ENCODE measurements at places on chromosomes 7 and 10.

GRCh38 chr10:132483394-132483793, 54.2 kb upstream of the INPP5A start:
- DNase-seq: no peak

GRCh38 chr10:128485701-128486235, 359.5 kb upstream of the MKI67 start:
- DNase-seq: no peak

- peak; percentile 85 for DNase-seq
Observed at GRCh38 chr10:42864575-42864974, 82.0 kb downstream of the BMS1 start.

- DNase-seq: no peak
Observed at GRCh38 chr7:37659971-37660565, 23.5 kb upstream of the GPR141 start.

GRCh38 chr10:101570428-101571270, 17.4 kb downstream of the POLL start:
- peak; percentile 71 for DNase-seq

GRCh38 chr10:27373566-27374160, 130.4 kb upstream of the RAB18 start:
- no peak for DNase-seq

- DNase-seq: no peak
Observed at GRCh38 chr7:5408777-5409176, 14.9 kb downstream of the TNRC18 start.

DNA sequence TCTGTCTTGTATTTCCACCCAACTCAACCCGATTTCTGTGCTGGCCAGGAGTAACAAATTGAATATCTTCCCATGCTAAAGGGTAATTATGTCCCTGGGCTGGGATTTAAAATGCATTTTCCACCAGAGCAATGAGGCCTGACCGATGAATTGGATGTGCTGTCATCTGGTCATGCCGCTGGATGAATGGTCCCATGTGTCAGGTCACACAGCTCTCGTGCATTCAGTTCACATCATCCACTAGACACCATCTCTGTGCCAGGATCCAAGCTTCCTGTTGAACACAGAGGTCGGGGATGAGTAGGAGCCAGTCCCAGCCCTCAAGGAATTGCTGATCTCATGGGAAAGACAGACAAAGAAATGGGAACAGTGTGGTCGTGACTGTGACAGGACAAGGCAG, 200.8 kb downstream of the ADRA2A start:
- DNase-seq: no peak

DNA sequence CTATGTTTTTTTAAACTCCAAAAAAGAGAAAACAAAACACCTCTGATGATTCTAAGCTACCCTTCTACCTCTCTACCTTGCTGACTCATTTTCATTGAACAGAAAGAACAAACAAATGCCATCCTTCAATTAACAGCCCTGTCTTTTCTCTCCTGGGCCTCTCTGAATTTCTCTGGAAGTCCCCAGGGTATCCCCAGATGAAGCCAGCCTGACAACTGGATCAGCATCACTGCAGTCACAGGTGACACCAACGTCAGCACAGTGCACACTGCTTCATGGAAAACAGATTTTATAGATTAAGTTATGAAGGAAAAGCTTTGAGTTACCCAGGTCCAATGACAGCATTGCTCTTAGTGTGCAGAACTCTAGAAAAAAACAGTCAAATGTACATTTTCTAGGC, 5.7 kb downstream of the HUS1 start:
- DNase-seq: no peak

DNA sequence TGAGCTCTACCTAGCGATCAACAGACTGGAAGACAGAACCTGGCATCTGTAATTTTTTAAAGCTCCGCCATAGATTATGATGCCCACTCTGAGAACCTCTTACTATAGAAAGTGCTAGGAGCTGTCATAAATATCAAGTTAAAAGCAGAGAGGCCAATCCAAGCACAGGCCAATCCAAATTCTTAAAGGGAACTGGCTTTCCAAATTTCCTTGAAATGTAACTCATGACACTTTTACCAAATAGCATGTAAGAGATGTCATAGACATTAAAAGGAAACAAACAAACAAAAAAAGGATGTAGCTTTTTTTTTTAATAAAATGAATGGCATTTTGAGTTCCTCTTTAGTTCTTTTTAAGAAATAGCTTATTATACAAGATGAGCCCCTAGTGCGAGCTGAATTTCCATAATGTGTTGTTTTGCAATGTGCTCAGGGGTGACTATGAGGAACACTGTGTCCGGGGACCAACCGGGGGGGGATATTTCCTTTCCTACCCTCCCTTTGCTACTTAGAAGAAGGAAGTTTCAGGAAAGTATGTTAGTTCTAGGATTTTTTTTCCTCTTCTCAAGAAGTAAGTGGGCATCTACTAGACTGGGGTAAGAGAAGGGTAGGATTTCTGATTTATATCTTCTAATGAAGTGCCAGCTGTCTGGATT, 23.7 kb upstream of the MRC1 start:
- peak; percentile 20 for DNase-seq

DNA sequence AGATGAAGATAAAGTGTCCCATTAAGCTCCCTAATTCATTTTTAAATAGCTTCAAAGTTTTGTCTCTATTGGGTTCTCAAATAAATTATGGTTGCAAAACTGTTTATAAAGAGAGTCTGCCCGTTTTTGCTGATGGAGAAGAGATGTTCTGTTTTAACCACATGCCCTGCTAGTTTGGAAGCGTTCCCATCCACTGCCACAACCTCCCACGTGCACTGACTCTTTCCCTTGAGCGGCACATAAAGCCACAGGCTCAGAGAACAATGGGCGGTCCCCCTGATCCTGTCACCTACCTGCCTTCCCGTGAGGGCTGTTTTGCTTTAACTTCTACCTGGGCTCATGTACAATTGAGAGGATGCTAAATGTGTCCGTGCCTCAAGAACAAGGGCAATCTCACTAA, 65.5 kb downstream of the CPVL start:
- DNase-seq: no peak

GRCh38 chr7:79454361-79454960, 994 bp upstream of the MAGI2 start:
- no peak for DNase-seq

DNA sequence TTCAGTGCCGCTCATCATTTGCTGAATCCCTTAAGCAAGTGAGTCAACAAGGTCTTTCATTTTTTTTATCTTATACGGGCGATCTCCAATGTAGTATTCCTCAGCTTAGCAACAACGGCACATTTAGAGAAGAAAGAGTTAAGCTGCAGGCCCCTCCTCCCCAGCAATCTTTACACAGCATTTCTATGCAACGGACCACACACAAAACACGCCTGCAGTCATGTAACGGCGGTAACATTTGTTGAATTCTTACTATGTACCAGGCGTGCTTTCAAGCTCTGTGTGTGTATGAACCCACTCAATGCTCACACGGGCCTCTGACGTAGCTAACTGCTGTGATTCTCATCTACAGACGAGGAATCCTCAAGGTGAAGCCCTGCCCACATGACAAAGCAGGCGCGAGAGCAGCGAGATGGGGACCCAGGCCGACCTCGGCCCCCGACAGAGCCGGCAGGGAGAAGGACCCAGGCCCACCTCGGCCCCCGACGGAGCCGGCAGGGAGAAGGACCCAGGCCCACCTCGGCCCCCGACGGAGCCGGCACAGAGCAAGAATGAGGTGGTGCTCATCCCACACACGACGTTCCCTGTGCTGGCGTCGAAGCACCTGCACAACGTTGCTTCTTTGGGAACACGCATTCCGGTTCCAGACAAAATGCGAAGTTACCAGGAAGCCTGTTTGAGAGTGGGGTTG, 240.7 kb downstream of the ZMYND11 start:
- no peak for DNase-seq

Data from Kasumi-1 (cell line).